Fibroblast of skin of left quadriceps (primary cell): ENCODE measurements at places on chromosomes 12 and 14.
A peak's percentile ranks its signal among the peaks of the same experiment; 100 is the strongest.

DNA sequence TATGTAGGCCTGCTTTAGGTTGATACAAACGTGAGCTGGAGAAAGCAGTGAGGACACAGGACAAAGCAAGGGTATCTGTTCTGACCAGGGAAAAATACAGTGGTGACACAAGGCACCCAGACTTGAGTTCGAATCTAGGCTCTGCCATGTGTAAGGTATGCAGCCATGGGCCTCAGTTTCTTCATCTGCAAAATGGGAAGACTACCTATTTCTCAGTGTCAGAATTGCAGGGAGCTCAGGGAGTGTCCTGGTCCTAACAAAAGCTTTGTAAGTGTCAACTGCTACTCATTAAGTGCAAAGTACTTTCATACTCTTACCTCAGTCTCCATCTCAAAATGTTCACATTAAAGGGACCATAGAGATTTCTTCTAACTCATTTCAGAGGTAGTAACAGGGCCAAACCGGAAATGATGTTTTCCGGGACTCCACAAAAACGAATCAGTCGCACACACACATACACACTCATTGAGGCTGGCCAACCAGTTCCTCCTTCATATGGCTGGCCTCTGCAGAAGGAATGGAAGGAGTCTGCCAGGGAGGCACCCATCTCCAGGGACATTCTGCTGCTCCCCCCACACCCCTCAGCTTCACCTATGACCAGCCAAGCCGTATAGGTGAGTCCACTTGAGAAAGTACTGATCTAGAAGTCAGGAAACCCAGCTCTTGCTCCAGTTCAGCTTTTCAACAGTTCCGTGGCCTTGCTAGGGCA is 7.8 kb downstream of the CTDSP2 start:
- no peak for DNase-seq

- DNase-seq: no peak
Measured at GRCh38 chr12:108906971-108907370, 27.1 kb downstream of the DAO start.

- no peak for DNase-seq
Measured at GRCh38 chr12:51972849-51973273, 21.4 kb downstream of the ACVR1B start.

DNA sequence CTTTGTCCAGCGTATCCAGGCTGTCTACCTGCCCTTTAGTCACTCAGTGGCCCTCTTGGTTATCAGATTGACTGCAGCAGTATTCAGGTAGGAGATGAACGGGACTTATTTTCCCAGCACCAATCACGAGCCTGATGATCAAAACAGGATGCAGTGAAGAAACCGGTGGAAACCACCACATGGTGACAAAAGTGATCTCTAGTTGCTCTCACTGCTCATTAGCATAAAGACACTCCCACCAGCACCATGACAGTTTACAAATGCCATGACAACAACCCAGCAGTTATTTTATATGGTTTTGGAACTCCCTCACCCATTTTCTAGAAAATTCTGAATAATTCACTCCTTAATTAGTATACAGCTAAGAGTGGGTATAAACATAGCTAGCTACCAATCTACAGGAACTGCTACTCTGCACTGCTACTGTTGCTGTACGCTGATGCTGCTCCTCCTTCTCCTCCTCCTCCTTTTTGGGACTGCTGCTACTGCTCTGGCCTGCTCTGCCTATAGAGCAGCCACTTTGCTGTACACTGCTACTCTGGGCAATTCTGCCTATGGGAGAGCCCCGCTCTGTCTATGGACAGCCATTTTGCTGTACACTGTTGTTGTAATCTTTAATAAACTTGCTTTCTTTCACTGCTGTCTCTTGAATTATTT is 142.5 kb upstream of the SSTR1 start:
- no peak for DNase-seq

DNA sequence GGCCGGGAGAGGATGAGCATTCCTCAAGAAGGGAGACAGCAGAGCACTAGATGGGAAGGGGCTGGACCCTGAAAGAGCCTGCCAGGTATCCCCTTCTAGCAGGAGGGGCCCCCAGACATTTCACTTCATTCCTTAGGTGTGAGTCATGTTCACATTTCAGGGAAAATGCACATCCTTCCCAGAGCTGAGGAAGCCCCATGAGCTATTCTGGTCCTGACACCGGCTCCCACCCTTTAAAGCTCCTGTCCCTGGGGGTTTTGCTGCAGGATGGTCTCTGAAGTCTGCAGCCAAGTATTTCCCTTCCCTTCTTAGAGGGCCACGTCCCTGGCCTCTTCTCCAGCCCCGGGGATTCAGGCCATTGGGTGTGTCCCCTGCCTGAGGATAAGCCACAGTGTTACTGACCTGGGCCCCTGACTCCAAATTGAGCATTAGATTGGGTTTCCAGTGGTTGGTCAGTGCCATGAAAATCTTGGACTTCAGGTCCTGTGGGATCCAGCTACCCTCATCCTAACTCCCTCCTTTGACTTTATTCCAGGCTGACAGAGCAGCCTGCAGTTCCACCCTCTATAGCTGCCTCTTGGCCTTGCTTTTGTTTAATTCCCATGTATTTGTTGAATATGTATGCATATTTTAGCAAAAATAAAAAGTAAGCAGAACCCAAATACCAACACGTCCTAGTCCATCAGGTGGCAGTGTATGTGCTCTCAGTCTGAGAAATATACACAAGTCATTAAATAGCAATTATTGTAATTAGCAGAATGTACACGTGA is 267.1 kb downstream of the CACNA1C start:
- DNase-seq: peak; percentile 71

DNA sequence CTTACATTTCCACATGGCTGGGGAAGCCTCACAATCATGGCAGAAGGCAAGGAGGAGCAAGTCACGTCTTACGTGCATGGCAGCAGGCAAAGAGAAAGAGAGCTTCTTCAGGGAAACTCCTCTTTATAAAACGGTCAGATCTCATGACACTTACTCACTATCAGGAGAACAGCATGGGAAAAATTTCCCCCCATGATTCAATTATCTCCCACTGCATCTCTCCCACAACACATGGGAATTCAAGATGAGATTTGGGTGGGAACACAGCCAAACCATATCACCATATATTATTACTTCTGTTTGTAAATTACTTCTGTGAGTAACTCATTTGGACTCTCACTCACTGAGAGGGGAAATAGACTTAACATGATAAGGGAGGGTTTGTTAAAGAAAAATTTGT is 1496.8 kb upstream of the TMEM132C start:
- no peak for DNase-seq

DNA sequence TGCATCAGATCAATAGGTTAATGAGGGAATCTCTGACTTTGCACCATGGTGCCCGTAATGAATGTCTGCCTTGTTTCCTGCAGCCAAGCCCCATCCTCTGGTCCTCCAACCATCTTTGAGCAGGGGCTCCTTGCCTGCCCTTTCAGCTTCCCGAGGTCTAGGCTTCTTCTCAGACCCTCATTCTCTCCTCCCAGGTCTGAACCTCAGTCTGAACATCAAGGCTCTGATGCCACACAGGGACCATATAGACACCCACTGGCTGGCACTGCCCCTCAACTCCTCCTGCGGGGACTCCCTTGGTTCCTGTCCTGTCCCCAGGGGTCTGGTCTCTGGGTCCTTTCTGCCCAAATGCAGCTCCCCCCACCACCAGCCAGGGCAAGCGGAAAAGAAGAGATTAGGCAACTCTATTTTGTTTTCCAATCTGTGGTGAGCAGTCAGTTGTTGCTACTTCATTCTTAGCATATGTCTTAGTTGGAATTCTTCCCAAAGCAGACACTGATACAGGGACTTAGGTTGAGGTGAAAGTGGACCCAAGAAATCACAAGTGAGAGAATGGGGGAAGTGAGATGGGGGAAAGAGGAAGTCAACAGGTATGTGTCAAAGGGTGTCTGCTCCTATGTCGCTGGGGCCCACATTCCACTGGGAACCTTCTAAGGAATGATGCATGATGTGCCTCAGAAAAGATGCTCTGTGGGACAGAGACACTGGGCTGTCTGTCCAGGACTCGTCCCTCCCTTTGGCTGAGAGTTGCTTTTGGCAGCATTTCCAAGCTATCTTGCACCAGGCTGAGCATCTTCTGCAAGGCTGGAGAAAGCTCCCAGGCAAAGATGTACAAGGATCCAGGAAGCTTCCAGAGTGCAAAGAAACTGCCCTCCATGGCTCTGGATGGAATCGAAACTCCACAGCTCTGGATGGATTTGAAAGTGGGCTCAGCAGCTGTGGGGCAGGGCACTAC is 1096.5 kb upstream of the TMEM132C start:
- peak; percentile 58 for DNase-seq

- DNase-seq: no peak
Measured at GRCh38 chr12:1885082-1885596, 33.3 kb downstream of the CACNA2D4 start.

DNA sequence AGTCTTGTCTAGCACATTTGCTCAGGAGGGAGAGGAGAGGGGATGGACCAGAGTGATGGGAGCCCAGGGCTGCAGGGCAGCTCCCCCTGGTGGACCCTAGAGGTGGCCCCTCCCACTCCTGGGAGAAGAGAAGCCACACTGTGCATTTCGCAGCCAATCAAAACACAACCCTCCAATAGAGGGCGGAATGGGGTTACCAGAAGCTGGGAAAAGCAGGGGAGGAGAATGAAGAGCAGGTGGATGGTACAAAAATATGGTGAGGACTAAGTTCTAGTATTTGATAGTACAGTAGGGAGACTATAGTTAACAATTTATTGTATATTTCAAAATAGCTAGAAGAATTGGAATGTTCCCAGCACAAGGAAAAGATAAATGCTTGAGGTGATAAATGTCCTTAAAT is 23.6 kb downstream of the VASH1 start:
- peak; percentile 48 for DNase-seq

- DNase-seq: no peak
Measured at GRCh38 chr14:37246427-37246829, 48.7 kb downstream of the MIPOL1 start.

- no peak for DNase-seq
Measured at GRCh38 chr12:96093543-96094196, 58.3 kb upstream of the LTA4H start.

DNA sequence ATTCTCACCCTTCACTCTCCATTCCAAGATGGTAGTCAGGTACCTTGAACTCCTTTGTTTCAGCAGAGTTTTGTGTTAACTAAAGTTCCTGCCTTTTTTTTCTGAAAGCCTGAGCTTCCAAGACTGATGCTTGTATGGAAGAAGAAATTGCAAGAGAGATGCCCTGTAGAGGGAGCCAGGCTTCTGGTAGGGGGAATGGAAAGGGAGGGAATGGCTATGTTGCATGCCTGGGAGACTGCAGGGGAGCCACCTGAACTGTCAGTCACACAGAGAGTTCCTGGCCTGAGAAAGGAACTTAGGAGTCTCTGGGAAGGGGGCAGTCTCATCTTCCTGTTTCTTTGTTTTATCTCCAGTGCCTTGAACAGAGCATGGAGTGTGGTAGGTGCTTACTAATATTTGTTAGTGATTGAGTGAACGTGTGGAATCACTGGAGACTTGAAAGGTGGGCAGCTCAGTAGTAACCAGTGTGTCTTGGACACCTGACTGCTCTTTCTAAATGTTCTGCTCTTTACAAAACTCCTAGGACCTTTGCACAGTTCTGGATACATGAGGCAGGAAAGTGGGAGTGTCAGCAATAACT is 132.2 kb downstream of the ANO4 start:
- no peak for DNase-seq

- DNase-seq: peak; percentile 97
Measured at GRCh38 chr14:102591944-102592762, at the start of gene RCOR1. RCOR1 (plus strand) TSS chr14:102592649; CDS start chr14:102592887, 238 bp downstream.

GRCh38 chr12:21341769-21342168 is 7.1 kb upstream of the SLCO1A2 start:
- no peak for DNase-seq

- DNase-seq: no peak
Measured at GRCh38 chr14:74911221-74911620, 11.8 kb downstream of the RPS6KL1 start.

GRCh38 chr12:4286228-4286627 is 12.7 kb downstream of the CCND2 start:
- no peak for DNase-seq

- peak; percentile 42 for DNase-seq
Measured at GRCh38 chr14:53619691-53620231, 336.9 kb downstream of the BMP4 start.

DNA sequence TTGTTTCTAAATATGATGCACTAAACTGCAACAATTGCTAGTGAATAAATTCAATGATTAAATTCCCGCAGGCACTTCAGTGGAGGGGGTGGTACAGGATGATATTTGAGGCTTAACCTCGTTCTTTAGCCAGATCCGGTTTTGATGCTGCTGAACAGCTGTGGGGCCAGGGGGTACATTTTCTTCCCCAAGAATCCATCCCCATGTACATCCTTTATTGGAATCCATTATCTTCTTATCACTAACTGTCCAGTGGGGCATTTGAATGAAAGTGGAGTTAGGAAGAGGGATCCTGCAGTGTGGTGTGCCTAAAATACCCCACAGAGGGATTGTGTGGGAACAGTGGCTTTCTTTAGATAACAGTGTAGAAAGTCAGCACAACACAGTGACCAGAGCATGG is 45.2 kb upstream of the OASL start:
- DNase-seq: no peak

GRCh38 chr12:15555446-15555845 is 233.1 kb downstream of the PTPRO start:
- DNase-seq: no peak

DNA sequence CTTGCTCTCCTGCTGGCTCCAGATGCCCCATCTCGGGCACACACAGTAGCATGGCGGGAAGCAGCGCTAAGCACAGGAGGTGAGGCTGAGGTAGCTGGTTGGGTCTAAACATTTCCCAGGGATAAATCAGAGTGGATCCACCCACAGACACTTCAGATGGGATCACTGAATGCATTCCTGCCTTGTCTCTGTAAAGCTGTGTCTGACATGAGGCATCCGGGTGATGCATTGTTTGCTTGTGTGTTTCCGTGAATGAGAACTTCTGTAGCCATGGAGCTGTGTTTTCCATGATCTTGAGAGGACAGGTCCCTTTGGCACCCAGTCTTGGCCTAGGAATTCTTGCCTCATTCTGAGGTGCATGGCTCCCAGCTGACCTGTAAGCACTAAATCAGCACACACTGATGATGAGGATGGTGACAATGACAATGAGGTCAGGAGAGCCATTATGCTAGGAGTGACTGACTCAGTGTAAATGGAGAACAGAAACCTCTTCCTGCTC is 6.7 kb upstream of the KRT75 start:
- DNase-seq: no peak
